ENCODE measurements at places on chromosomes 7 and 10.

- DNase-seq, result no peak
These were observed 19.2 kb downstream of the CRPPA start for GRCh38 chr7:16402091-16402490.

- no peak for DNase-seq
These were observed 164.2 kb downstream of the NXPH1 start for GRCh38 chr7:8597565-8597964.

DNA sequence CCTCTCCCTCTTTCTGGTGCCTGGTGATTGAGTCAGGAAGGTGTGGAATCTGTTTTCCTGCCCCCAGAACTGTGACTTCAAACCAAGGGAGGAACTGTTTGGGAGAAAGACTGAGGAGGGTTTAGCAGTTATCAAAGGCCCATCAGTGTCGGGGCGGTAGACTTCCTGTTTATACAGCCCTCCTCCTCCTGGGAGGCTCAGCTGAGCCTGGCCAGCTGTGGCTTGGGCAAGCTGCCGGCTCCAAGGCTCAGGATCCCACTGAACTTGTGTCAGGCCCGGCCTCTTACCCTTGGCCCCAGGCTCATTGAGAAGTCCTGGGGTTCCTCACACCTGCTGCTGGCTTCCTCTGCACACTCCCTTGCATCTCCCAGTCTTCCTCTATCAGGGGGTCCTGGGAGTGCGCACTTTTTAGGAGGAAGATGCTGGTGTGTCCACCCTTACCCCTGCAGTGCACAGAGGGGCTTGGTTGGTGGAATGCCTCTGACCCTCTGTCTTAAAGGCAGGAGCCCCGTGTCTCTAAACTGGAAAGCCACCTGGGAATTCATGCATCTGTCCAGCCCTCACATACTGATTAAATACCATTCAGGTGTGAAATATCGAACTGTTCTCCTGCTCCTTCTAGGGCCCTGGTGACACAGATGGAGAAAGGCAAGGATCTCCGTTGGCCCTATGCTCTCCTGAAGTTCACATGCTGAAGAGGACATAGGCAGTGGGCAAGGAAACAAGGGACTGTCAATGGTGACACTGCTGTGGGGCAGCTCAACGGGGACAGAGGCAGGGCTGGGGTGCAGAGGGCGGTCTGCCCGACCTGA is 32.4 kb downstream of the CXCL12 start:
- no peak for DNase-seq

DNA sequence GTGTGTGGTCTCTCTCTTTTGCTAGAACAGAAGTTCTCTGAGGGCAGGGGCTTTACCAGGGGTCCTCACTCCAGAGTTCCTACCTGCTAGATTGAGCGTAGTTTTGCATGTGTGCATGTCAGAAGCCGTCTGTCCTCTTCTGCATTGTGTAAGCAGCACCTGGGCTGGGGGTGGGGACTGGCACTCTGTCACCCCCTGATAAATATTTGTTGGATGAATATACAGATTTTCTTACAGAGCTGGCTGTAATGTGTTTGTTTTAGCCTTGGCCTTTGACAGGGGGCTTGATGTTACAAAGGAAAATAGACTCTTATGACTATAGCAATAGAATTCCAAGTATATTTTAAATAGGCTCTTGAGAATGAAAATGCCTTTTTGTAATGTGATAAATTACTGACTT is 46.6 kb downstream of the WDR37 start:
- DNase-seq, result no peak

- no peak for DNase-seq
These were observed 140.9 kb upstream of the NRBF2 start for GRCh38 chr10:62992145-62992721.

GRCh38 chr10:43576062-43576461 is 1.6 kb upstream of the ZNF239 start:
- no peak for DNase-seq

DNA sequence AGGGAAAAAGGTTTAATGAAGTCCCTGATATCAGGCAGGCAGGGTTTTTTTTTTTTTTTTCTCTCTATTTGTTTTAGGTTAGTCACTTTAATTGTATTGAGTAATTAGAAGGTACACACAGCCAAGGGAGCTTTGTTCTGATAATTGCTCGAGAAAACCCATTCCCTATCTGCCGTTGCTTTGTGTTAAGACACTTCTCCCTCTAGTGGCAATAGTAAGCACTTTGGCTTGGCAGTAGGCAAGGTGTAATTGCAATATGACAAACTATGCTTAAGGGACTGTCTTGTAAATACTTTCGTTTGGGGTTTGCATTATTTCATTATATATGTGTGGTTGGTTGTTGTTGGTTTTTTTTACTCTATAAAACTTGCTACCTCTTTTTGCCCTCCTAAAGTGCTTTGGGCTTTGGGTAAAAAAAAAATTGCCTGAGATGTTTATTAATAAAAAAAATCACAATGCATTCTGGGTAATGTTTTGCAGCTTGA is 113.4 kb downstream of the BTRC start:
- DNase-seq, result no peak

DNA sequence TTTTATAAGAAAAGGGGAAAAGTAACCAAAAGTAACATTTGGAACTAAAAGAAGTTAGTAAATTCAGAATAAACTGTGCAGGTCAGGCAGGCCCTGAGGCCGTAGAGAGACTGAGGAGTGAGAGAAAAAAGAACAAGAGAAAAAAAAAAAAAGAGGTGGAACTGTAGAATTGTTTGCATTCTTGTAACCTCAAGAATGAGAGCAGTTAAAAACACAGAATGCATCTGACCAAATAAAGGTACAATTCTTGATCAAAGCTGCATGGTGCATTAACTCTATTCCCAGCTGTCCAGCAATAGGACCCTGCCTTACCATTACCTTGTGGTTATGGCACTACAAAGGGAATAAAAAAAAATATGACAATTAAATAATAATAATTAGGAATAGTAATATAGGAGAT is 170.1 kb upstream of the SEMA3A start:
- DNase-seq, result no peak

- no peak for DNase-seq
These were observed 79.6 kb downstream of the ZNRF2 start for GRCh38 chr7:30363778-30364563.

- DNase-seq, result no peak
These were observed 19.3 kb downstream of the PPP1R3C start for GRCh38 chr10:91613411-91614187.

DNA sequence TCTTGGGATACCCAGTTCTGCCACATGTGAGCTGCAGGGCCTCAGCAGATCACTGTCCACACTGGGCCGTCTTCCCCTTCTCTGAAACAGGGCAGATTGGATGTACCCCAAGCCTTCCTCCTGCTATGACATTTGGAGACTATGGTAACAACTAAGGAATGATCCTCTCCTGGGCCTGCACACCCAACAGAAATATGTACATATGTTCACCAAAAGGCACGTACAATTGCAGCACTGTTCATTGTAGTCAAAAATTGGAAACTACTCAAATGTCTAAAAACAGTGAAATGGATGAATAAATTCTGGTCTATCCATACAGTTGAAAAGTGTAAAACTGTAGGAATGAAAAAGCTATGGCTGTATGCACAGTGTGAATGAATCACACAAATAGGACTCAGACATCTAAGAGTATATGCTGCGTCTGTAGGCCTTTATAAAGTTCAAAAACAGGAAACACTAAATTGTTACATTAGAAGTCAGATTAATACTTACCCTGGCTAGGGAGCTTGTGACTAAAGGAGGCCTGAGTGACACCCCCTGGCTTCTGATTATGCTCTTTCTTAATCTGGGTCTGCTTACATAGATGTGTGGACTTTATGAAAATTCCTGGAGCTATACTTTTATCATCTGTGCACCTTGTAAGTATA is 16.1 kb upstream of the XPNPEP1 start:
- DNase-seq, result no peak

DNA sequence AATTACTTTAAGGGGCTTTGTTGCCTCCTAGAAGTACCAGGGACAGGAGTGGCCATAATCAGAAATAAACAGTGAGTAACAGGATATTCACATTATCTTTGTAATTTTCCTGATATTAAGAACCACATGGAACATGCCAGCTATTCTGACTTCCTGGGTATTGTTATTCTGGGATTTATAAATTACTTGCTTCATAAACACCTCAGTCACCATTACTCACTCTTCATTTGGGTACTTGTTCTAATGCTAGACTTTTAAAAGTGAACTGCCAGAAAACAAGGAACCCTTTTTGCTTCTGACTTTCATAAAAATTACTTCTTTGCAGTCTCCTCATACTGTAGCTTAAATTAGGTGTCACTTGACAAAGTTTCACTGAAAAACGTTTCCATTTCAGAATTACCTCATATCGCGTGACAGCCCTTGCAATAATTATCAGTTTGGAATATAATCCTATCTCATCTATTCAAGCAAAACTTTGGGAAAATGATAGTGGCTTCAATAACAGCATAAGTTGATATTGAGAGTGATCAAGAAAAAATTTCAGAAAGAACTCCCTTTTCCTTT is 29.8 kb downstream of the CABCOCO1 start:
- DNase-seq, result no peak

DNA sequence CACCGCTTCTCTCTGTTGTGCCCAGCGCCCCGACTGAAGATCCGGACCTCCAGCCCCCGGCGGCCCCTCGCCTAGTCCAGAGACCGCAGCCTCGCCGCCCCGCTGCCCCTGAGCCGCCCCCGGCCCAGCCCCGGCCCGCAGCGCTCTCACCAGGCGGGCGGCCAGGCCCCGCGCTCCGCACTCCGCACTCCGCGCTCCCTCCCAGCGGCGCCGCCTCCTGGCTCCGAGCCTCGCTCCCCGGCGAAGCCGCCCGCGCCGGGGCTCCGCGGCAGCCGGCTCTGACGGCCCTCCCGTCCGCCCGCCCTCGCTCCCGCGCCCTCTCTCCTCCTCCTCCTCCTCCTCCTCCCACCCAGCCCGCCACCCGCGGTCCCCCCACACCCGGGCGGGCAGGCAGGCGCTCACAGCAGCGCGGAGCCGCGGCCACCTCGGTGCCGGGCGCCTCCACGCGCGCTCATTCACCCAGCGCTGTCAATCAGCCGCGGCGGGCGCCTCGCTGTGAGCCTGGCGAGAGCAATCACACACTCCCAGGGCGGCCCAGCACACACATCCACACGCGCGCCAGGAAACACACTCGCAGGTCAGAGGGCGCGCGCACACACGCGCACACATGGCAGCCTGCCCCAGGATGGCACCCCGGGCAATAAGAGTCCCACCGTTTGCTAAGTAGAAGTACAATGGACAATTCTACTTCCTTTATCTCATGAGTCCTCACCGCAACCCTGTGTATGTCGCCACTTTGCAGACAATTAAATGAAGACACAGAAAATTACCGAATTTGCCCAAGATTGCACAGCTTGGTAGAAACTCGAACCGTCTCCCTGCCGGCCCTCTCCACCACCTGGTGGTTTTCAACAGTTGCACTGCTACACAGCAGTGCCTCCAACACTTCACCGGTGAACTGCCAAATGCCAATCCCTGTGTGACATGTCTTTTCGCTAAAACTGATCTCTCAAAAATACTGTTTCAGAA is at the start of gene PRRT4:
Gene PRRT4, minus strand, starts transcription at position 280 of the 969 bp plus-strand sequence.
- peak; percentile 40 for DNase-seq

- DNase-seq, result no peak
These were observed 94.9 kb upstream of the IKZF1 start for GRCh38 chr7:50209461-50210135.

DNA sequence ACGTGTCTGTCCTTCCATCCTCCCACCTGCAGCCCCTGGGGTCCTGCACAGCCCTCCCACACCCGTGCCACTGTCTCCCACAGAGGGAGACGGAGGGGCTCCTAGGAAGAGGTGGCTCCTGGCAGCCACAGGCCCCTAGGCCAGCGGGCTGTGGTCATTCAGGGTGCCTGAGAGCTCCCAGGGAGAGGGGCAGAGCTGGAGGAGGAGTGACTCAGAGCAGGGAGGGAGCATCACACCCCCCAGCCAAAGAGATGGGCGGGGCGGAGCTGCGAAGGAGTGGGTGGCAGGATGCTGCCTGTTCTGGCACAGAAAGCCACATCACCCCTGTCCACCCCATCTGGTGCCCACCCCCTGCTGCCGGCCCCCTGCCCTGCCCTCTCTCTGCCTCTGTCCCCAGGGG is 50.5 kb downstream of the STK32C start:
- peak; percentile 29 for DNase-seq

DNA sequence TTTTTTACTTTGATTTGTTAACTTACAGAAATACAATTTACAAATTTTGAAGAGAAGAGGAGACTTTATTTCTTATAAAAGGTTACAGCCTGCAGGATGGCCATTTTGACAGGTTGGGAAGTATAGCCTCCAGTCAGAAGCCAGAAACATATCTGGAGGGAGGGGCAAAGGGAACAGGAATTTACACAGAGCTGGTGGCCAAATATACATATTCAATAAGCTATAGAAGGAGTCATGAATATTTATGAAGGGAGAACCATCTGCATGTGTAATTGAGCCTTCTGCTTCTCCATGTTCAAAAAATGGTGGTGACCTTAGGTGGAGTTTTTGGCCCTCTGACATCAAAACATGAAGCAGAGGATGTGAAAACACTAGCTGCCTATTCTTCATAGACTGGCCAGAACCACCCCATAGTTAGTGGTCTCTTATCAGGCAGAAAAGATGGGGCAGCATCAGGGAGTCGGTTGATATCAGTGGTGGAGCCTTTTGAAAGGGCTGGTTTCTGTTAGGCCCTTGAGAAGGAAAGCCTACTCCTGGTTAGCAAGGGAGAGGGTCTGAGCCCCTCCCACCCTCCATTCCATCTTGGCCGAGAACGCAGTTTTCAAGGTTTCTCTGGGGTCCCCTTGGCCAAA is 57.2 kb downstream of the ENTPD1 start:
- no peak for DNase-seq

- DNase-seq, result no peak
These were observed 177.9 kb downstream of the TNS3 start for GRCh38 chr7:47404010-47404409.

DNA sequence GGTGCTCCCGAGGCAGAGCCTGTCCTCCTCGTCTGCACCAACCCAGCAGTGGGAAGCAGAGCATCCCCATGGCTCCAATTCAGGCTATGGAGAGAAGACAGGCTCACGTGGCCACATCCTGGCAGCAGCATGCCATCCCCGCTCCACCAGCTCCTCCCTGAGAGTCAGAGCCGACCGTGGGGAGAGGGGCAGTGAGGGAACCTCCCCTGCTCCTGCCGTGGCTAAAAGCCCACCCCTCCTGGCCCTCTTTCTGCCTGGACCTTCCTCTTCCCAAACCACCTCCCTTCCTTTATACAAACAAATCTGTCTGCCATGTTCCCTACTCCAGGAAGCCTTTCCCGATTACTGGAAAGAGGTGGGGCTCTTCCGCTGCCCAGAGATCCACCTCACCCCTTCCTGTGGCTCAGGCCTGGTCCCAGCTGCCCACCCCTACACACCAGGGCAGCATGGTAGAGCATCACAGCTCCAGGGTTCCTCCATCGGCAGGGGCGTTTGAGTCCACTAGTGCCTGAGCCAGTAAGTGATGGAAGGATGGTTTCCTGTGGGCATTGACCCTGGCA is 10.8 kb upstream of the AQP1 start:
- no peak for DNase-seq

- DNase-seq, result peak; percentile 43
These were observed 178.3 kb downstream of the PRKCQ start for GRCh38 chr10:6401558-6402348.

GRCh38 chr7:727104-727805 is at the start of gene PRKAR1B:
PRKAR1B (minus strand) TSS chr7:727281; CDS start chr7:711505, 15,776 bp downstream.
- peak; percentile 61 for DNase-seq

- DNase-seq, result no peak
These were observed 32.5 kb downstream of the ARHGAP22 start for GRCh38 chr10:48572414-48572813.
